ENCODE measurements at places on chromosomes 6 and 20.

DNA sequence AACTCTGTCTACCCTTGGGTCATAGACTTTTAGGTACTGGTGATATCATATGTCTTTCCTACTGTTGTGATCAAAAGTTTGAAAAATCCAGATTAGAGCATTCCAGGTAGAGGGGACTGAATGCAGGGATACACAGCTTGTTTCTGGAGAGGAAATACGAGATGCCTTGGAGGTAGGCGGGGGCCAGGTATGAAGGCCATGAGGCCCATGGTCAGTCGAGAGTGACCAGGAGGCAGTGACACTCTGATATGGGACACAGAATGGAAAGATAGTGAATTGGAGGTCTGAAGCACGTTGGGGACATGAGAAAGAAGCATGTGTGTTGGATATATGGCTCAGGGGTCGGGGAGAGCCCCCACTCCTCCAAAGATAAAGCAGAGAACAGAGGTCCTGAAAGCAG lies 16.1 kb upstream of the SRSF3 start:
- DNase-seq: no peak

DNA sequence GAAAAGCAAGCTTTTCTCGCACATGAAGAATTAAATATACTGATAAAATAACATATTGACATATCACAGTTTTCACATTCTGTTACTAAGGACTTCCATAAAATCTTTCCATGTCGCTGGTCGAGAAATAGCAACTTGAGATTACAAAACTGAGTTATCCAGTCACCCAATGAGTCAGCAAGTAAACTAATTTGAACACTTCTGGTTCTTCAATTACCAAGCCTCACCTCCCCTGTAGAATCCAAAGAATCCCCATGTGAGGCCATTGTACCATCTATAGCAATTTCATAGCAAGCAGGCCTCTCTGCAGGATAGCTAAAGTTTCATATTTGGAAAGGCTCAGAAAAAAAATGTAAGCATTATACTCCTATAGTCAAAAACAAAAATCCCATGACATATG lies 87.3 kb downstream of the PKHD1 start:
- DNase-seq: no peak

DNA sequence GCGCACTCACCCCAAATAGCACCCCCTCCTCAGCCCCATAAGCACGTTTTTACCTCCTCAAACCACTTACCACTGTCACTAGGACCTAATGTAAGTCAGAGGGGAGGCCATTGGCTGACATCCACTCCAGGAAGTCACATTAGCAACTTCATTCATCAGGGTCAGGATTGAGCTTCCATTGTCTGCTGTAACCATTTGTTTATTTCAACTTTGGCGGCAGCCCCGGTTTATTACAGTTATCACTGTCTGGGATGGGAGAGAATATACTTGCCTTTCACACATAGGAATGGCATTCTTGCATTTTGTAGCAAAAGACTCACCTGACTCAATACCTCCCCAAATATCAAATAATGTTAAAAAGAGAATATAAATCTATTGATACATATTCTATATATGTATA lies 38.3 kb downstream of the MAFB start:
- no peak for DNase-seq

DNA sequence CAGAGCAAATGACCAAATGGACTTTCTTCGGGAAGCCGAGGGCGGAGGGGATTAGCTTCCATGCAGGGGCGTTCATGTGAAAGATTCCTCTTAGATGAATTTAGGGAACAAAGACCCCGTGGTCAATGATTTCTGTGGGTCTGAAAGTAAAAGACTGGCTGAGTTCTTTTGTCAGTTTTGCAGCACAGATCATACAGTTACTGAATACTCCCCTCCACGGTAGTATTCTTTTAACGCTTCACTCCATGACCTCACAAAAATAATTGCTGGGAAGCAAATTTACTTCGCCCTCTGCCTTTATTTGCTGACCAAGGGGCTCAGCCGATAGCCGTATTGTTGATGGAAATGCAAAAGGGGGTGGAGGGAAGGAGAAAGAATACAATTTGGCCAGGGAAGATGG lies 86.0 kb upstream of the SALL4 start:
- DNase-seq: no peak

DNA sequence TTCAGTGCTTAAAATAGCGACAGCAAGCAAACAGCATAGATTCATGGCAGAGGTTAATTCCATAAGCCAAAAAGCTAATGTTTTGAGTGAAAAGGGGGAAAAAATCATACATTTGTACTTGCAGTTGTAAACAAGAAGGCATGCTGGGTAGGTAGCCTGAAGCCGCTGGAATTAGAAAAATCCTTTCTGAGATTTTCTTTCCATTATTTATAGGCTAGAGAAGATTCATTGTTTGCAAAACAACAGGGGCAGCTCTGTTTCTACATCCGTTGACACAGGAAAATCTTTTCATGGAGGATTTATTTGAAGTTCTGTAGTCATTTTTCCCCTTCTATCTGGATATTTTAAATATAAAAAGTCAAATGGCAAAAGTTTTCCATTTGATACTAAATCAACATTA lies 843.9 kb downstream of the QKI start:
- DNase-seq: no peak

- no peak for DNase-seq
Observed at GRCh38 chr6:159535656-159536350, 157.2 kb downstream of the SOD2 start.

- DNase-seq: no peak
Observed at GRCh38 chr20:31801508-31801907, 17.6 kb upstream of the MYLK2 start.

GRCh38 chr20:33070111-33071053 lies 9.1 kb upstream of the BPIFB4 start:
- no peak for DNase-seq

DNA sequence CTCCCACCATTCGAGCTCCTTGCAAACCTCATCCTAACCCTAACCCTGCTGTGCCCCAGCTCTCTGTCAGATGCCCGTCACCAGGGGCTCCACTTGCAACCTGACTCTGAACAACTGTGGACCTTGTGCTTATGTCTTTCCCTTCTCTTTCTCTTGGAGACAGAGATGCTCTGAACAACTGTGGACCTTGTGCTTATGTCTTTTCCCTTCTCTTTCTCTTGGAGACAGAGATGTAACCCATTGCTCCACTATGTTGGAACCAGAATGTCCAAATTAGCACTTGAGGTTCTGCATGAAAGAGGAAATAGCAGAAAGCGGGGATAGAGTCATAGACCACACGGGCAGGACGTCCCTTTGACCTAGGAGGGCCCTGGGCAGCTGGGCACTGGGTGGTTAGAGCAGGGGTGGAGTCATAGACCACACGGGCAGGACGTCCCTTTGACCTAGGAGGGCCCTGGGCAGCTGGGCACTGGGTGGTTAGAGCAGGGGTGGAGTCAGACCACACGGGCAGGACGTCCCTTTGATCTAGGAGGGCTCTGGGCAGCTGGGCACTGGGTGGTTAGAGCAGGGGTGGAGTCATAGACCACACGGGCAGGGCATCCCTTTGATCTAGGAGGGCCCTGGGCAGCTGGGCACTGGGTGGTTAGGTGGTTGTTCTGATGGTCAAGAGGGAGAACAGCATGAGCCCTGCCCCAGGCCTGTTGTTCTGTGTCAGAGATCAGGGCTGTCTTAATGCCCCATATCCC lies 22.2 kb downstream of the PCMTD2 start:
- DNase-seq: no peak

DNA sequence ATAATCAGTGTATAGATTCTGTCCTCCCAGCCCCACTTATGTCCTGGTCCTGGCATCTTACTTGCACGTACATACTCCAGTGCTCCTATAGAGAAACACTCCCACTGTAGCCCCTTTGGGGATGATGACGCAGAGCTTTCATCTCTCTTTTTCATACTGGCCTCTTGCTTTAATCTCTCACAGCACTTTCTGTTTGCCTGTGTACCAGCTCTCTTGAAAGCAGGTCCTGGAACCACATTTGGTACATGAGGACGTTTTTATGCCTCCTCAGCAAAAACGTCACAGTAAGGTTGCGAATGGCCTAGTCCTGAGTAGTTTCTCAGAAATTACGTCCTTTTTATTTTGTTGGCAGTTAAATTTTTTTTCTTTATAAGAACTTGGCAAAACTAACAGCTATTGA lies 10.8 kb downstream of the L3MBTL3 start:
- no peak for DNase-seq

- DNase-seq: no peak
Observed at GRCh38 chr6:1475174-1475573, 85.8 kb downstream of the FOXF2 start.

- DNase-seq: no peak
Observed at GRCh38 chr20:22729180-22729579, 144.8 kb upstream of the FOXA2 start.

DNA sequence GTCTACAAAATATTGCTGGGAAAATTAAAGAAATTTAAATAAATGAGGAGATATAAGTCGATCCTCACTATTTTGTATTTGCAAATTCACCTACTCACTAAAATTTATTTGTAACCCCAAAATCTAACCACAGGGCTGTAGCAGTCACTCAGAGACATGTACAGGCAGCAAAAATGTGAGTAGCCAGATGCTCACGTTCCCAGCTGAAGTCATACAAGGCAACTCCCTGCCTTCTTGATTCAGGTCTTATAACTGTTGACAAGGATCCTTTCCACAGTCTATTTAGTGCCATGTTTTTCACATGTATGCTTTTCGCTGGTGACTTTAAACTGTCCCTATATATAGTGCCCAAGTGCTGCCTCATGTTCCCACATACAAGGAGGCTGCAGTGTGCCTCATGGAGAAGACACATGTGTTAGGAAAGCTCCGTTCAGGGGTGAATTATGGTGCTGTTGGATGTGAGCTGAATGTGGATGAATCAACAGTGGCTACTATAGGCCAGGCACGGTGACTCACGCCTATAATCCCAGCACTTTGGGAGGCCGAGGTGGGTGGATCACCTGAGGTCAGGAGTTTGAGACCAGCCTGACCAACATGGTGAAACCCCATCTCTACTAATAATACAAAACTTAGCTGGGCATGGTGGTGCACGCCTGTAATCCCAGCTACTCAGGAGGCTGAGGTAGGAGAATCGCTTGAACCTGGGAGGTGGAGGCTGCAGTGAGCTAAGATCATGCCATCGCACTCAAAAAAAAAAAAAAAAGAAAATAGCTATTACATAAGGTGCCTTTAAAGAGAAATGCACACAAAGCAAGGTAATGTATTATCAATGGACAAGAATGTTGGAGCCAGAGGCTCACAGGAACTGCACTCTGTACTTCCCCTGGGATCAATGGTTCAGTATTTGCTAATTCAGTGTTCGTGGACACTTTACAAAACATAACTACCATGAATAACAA lies 55.3 kb downstream of the STK35 start:
- DNase-seq: no peak

- DNase-seq: no peak
Observed at GRCh38 chr6:30219244-30219643, 6.0 kb upstream of the TRIM26 start.

- DNase-seq: no peak
Observed at GRCh38 chr20:891058-891705, 25.0 kb downstream of the ANGPT4 start.

GRCh38 chr20:61234224-61234890 lies 17.7 kb upstream of the CDH4 start:
- no peak for DNase-seq

- peak; percentile 87 for DNase-seq
Observed at GRCh38 chr6:31907158-31907813, 5.4 kb upstream of the ZBTB12 start.

DNA sequence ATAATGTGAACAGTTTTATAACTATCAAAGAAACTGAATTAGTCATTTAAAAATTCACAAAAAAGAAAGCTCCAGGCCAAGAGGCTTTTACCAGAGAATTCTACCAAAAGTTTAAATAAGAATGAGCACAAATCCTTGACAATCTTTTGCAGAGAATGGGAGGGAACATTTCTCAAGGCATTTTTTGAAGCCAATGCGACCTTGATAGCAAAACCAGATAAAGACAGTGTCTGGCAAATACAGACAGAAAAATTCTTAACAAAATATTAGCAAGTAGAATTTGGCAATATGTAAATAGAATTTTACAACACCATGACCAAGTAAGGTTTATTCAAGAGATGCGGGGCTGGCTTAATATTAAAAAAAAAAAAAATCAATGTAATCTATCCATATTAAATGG lies 41.7 kb downstream of the RNF24 start:
- no peak for DNase-seq

GRCh38 chr6:103983011-103983410 lies 876.7 kb downstream of the HACE1 start:
- no peak for DNase-seq

DNA sequence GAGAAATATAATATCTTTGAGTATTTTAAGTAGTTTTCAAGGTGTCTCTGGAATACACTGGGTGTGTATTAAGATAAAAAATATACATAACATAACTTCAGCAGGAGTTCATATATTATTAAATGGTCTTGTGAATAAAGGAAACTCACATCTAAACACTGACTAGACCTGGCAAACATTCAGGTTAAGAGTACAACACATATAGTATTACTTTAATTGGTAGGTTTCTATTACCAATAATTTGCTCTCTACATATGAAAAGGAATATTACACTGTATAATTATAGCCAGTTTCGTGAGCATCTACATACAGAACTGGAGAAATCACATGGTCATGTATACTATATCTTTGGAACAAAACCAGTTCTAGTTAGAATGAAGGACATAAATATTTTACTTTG lies 8.7 kb downstream of the NCOA5 start:
- DNase-seq: no peak

DNA sequence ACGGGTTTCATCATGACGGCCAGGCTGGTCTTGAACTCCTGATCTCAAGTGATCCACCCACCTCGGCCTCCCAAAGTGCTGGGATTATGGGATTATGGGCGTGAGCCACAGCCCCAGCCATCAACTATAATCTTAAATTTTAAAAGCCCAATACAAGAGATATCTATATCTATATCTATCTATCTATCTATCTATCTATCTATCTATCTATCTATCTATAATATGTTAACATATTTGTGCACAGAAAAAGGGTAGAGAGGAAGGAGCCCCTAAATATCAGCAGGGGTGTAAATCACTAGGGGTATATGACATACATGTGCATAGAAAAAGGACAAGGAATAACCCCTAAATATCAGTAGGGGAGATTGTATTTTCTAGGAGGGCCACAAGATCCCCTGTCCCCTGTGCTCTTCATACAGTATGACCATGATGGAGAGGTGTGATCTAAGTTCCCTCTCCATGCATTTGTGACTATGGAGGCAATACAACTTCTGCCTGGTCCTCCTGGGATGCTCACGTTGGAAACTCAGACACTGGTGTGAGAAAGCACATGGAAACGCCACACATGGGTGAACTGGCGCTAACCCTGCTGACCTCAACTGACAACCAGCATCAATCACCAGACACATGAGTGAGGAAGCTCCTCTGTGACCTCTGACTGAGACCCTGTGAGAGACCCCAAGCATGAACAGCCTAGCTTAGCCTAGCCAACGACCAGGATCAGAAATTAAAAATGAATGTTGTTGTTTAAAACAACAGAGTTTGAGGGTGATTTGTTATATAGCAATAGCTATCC lies 1.2 kb upstream of the SPATS1 start:
- no peak for DNase-seq

- DNase-seq: no peak
Observed at GRCh38 chr6:167546611-167547327, 221.9 kb downstream of the TTLL2 start.

DNA sequence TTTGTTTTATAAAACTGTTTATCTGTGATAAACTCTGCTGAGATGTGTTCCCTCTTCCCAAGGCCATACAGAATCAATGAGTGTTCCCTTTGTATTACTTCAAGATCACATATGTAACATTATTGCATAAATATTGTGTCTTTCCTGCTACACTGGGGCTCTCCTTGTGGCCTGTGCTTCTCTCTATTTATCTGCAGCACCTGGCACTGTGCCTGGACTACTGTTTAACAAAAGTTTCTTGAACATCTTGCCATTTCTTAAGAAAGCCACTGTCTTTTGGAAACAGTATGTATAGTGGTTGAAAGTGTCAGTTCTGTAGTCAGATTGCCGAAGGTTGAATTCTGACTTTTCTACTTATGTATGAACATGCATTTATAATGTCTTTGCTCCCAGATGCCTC lies 169.0 kb upstream of the SCGN start:
- no peak for DNase-seq
